Activated CD4-positive, alpha-beta memory T cell treated with anti-CD3 and anti-CD28 coated beads for 36 hours (primary cell): ENCODE measurements at places on chromosomes 3 and 15.

GRCh38 chr3:119296727-119297122 lies 2.5 kb downstream of the ARHGAP31 start:
- peaks cover 53% of the 10 kb centered on the region for H3K4me1 ChIP-seq
- no peak for DNase-seq
- peaks cover 5% of the 10 kb centered on the region for H3K36me3 ChIP-seq
- no peaks in the 10 kb centered on the region for H3K27me3 ChIP-seq
- H3K27ac ChIP-seq = no peak overlapping the region
- H3K4me3 ChIP-seq = no peak overlapping the region

- H3K36me3 ChIP-seq = no peaks in the 10 kb centered on the region
- no peak for DNase-seq
Observed at GRCh38 chr3:42657675-42658074, 4.2 kb downstream of the ZBTB47 start.

DNA sequence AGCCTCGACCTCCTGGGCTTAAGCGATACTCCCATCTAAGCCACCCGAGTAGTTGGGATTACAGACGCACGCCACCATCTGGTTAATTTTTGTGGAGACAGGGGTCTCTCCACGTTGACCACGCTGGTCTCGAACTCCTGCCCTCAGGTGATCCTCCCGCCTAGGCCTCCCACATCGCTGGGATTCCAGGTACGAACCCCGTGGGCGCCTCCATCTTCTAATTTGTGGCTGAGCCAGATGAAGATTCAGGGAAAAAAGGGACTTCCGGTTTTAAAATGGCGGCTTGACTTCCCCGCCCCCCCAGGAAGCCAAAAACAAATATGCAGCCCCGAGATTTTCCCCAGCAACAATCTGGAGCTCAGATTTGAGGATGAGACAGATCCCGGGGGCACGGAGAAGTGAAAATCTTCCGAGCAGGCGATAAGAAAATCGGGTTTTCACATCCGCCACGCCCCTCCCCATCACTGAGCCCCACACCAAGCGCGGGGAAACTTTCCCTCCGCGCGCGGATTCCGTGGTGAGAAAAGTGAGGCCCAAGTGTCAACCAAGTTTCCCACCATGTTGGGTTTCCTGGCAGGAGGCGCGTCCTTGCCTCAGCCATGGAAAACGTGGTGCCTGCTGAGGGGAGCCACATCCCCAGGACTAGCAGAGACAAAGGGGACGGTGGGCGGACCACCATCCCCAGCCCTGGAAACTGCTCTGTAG lies 15.4 kb downstream of the CHST14 start:
- no peaks in the 10 kb centered on the region for H3K27me3 ChIP-seq
- no peaks in the 10 kb centered on the region for H3K4me1 ChIP-seq
- H3K36me3 ChIP-seq = no peaks in the 10 kb centered on the region
- H3K27ac ChIP-seq = no peak overlapping the region
- no peak for DNase-seq

GRCh38 chr3:140536926-140537726 lies 140.7 kb upstream of the TRIM42 start:
- no peaks in the 10 kb centered on the region for H3K36me3 ChIP-seq
- no peak for DNase-seq
- H3K27ac ChIP-seq = no peak overlapping the region
- no peak overlapping the region for H3K4me3 ChIP-seq

- peak; percentile 72 for DNase-seq
- peaks cover 31% of the 10 kb centered on the region for H3K36me3 ChIP-seq
- peaks cover 14% of the 10 kb centered on the region for H3K4me1 ChIP-seq
- H3K27ac ChIP-seq = peak overlapping the region; percentile 85
- H3K27me3 ChIP-seq = no peaks in the 10 kb centered on the region
Observed at GRCh38 chr15:101723171-101723873, 951 bp downstream of the TARS3 start.

- peaks cover 41% of the 10 kb centered on the region for H3K4me1 ChIP-seq
- no peak overlapping the region for H3K27ac ChIP-seq
- H3K4me3 ChIP-seq = peak overlapping the region; percentile 91
- H3K27me3 ChIP-seq = peaks cover 5% of the 10 kb centered on the region
Observed at GRCh38 chr3:4492208-4493013, 737 bp upstream of the ITPR1 start.

- DNase-seq = no peak
- H3K4me3 ChIP-seq = no peak overlapping the region
- no peaks in the 10 kb centered on the region for H3K36me3 ChIP-seq
- H3K27ac ChIP-seq = no peak overlapping the region
- H3K4me1 ChIP-seq = no peaks in the 10 kb centered on the region
Observed at GRCh38 chr3:61908382-61908781, 347.0 kb downstream of the PTPRG start.

GRCh38 chr15:86802244-86802643 lies 722.6 kb downstream of the AGBL1 start:
- no peaks in the 10 kb centered on the region for H3K4me1 ChIP-seq
- DNase-seq = no peak
- no peaks in the 10 kb centered on the region for H3K36me3 ChIP-seq
- no peaks in the 10 kb centered on the region for H3K27me3 ChIP-seq
- H3K4me3 ChIP-seq = no peak overlapping the region

GRCh38 chr3:76370749-76371520 lies 585.6 kb upstream of the ZNF717 start:
- H3K27me3 ChIP-seq = no peaks in the 10 kb centered on the region
- H3K36me3 ChIP-seq = no peaks in the 10 kb centered on the region
- no peak overlapping the region for H3K4me3 ChIP-seq
- no peaks in the 10 kb centered on the region for H3K4me1 ChIP-seq
- no peak for DNase-seq

GRCh38 chr3:139695426-139696313 lies 17.9 kb upstream of the NMNAT3 start:
- no peaks in the 10 kb centered on the region for H3K4me1 ChIP-seq
- H3K27me3 ChIP-seq = no peaks in the 10 kb centered on the region
- no peak overlapping the region for H3K27ac ChIP-seq
- no peaks in the 10 kb centered on the region for H3K36me3 ChIP-seq
- H3K4me3 ChIP-seq = no peak overlapping the region
- no peak for DNase-seq

- peaks cover 1% of the 10 kb centered on the region for H3K27me3 ChIP-seq
- H3K36me3 ChIP-seq = no peaks in the 10 kb centered on the region
Observed at GRCh38 chr15:70259028-70259424, 161.3 kb upstream of the TLE3 start.

DNA sequence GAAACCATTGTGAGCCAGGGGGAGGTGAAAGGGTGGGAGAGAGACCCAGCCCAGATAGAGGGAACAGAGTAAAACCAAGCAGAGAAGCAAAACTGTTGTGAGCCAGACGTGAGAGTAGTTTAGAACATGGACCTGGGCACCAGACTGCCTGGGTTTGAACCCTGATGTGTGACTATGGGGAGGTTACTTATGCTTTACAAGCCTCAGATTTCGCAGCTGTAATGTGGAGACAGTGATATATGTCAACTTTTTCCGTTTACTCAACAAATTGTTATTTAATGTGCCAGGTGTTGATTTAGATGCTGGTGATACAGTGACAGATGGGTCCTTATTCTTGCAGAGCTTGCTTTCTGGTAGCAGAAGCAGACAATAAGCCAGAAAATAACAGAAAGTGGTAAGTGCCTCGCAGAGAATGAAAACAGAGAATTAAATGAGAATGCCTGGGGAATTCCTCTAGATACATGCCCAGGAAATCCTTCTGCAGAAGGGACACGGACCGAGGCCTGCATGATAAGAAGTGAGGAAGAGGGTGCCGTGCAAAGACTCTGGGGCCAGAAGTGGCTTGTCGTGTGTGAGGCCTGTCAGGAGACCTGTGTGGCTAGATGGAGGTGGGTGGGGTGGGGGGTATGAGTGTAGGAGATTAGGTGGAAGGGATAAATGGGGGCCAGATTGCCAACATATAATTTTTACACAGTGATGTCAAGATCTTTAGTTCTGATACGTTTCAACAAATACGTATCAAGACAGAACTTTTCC lies 15.0 kb downstream of the KAT2B start:
- peaks cover 41% of the 10 kb centered on the region for H3K4me1 ChIP-seq
- peaks cover 5% of the 10 kb centered on the region for H3K36me3 ChIP-seq
- DNase-seq = peak; percentile 61
- H3K4me3 ChIP-seq = no peak overlapping the region

DNA sequence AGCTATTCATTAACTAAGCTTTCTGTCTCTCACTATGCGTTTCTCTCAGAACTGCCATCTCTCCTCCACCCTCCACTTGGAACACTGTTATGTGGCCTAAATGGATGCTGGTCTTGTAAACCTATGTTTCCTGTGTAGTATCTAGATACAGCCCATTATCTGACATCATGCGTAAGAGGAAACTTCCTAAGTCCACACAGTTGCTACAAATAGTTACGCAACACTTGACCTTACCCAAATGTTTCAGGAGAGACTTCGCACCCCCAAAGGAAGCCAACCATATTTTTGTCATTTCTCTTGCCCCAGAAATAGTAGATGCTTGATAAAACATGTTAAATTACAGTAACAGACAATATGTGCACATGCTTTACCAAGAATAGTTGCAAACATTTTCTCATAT lies 87.2 kb upstream of the TPRG1 start:
- H3K27me3 ChIP-seq = no peaks in the 10 kb centered on the region
- H3K36me3 ChIP-seq = peaks cover 2% of the 10 kb centered on the region
- DNase-seq = no peak
- H3K27ac ChIP-seq = no peak overlapping the region
- no peak overlapping the region for H3K4me3 ChIP-seq

GRCh38 chr3:32593903-32594525 lies 23.4 kb upstream of the DYNC1LI1 start:
- no peak overlapping the region for H3K27ac ChIP-seq
- no peak for DNase-seq
- H3K27me3 ChIP-seq = peaks cover 10% of the 10 kb centered on the region
- H3K4me3 ChIP-seq = no peak overlapping the region
- no peaks in the 10 kb centered on the region for H3K4me1 ChIP-seq

DNA sequence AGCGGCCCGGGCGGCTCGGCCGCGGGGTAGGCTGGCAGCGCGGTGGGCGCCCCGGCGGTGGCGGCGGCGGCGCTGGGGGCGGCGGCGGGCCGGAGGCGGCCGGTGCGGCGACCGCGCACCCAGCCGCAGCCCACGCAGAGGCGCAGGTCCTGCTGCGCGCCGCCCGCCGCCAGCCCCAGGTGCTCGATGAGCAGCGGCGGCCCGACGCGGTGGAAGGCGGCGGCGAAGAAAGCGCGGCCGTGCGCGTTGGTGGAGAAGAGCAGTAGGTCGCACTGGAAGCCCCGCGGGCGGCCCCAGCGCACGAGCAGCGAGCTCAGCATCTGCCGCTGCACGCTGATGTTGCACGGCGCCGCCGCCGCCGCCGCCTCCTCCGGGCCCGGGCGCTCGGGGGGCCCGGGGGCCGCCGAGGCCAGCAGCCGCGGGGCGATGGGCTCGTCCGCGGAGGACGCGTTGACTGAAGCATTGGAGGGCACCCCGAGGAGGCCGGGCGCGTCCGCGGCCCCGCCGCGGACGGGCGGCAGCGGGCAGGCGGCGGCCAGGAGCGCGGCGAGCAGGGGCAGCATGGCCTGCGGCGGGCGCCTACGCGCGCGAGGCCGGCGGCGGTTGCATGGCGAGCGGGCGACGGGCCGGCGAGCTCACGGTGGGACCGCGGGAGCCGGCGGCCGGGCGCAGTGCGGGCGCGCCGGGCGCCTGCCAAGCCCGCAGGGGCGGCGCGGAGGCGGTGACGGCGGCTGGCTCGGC lies 452 bp downstream of the TMEM158 start:
- H3K36me3 ChIP-seq = no peaks in the 10 kb centered on the region
- no peak overlapping the region for H3K27ac ChIP-seq
- H3K4me3 ChIP-seq = no peak overlapping the region
- peak; percentile 50 for DNase-seq
- peaks cover 69% of the 10 kb centered on the region for H3K27me3 ChIP-seq
- H3K4me1 ChIP-seq = peaks cover 14% of the 10 kb centered on the region

DNA sequence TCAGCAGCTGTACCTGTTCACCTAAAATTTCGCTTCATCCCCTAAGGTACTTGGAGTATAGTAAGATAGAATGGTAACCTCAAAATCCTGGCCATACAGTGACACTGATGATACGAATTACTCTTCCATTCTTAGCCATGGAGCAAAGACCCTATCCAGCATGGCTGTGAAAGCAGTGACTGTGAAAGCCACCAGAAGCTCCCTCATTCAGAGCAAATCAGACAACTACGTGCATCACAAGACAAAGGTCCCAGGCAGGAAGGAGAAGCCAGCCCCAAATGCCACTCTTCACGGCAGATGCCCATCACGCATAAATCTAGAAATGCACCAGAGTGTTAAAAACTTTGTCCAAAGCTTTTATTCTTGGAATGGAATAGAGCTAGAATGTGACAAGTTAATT lies 99.4 kb downstream of the GABRB3 start:
- H3K27ac ChIP-seq = no peak overlapping the region
- H3K27me3 ChIP-seq = no peaks in the 10 kb centered on the region
- H3K4me3 ChIP-seq = no peak overlapping the region
- no peaks in the 10 kb centered on the region for H3K36me3 ChIP-seq

- no peak overlapping the region for H3K27ac ChIP-seq
- DNase-seq = no peak
- no peak overlapping the region for H3K4me3 ChIP-seq
- peaks cover 45% of the 10 kb centered on the region for H3K4me1 ChIP-seq
- no peaks in the 10 kb centered on the region for H3K36me3 ChIP-seq
Observed at GRCh38 chr15:52783929-52784798, 6.0 kb downstream of the ONECUT1 start.

GRCh38 chr15:58136731-58137130 lies 1.4 kb upstream of the AQP9 start:
- H3K36me3 ChIP-seq = no peaks in the 10 kb centered on the region
- no peak for DNase-seq
- H3K27me3 ChIP-seq = peaks cover 6% of the 10 kb centered on the region
- H3K4me3 ChIP-seq = no peak overlapping the region

- no peak overlapping the region for H3K27ac ChIP-seq
- H3K36me3 ChIP-seq = no peaks in the 10 kb centered on the region
- H3K4me1 ChIP-seq = peaks cover 8% of the 10 kb centered on the region
Observed at GRCh38 chr15:99054892-99055291, 47.3 kb upstream of the PGPEP1L start.

GRCh38 chr3:5226783-5227182 lies 39.3 kb downstream of the EDEM1 start:
- H3K27me3 ChIP-seq = no peaks in the 10 kb centered on the region
- no peak overlapping the region for H3K4me3 ChIP-seq

GRCh38 chr3:195666-196065 lies 897 bp upstream of the CHL1 start:
- no peak overlapping the region for H3K27ac ChIP-seq
- no peak for DNase-seq
- peaks cover 2% of the 10 kb centered on the region for H3K36me3 ChIP-seq
- H3K27me3 ChIP-seq = peaks cover 21% of the 10 kb centered on the region

DNA sequence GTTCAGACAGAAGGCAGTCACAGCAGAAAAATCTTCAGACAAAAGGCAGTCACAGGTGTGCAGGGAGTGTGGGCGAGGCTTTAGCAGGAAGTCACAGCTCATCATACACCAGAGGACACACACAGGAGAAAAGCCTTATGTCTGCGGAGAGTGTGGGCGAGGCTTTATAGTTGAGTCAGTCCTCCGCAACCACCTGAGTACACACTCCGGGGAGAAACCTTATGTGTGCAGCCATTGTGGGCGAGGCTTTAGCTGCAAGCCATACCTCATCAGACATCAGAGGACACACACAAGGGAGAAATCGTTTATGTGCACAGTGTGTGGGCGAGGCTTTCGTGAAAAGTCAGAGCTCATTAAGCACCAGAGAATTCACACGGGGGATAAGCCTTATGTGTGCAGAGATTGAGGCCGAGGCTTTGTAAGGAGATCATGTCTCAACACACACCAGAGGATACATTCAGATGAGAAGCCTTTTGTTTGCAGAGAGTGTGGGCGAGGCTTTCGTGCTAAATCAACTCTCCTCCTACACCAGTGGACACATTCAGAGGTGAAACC lies 27.6 kb downstream of the ZNF589 start:
- peak overlapping the region; percentile 33 for H3K4me3 ChIP-seq
- no peaks in the 10 kb centered on the region for H3K27me3 ChIP-seq
- peak overlapping the region; percentile 89 for H3K27ac ChIP-seq
- DNase-seq = peak; percentile 95
